ENCODE measurements at places on chromosomes 1 and 21. TPM values are rescaled to one million over a fixed set of nuclear protein-coding genes. Genes with fewer than 3 reads are reported as not detected.

DNA sequence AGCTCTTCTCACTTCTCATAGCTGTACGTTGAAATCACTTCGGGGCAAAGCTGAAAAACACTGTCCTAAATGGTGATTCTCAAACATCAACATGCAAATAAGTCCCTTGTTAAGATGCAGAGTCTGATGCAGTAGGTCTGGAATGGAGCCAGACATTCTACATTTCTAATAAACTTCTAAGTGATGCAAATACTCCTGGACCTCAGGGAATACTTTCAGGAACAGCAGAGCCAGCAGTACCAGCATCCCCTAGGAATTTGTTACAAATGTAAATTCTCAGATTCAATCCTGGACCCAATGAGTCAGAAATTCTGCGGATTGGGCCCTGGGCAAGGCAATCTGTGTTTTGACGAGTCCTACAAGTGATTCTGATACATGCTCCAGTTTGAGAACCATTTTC, 152.3 kb downstream of the PCNX2 start:
- DNase-seq, result no peak

DNA sequence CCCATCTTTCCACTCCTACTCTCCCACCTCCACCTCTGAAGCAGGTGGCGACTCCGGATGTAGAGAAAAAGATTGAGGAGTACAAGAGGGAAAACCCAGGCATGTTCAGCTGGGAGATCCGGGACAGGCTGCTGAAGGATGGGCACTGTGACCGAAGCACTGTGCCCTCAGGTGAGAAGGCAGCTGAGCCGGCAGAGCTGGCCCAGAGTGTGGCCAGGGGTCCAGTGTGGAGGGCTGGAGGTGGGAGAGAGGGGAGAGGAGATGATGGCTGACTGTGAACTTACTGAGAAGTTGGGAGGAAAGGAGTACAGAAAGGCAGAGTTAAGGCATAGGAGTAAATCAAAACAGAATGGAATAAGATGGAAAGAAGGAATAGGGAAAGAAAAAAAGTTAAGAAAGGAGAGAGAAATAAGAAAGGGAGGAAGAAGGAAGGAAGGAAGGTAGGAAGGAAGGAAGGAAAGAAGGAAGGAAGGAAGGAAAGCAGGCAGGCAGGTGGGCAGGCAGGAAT, 4.5 kb downstream of the PAX7 start:
- DNase-seq, result no peak

GRCh38 chr1:218900615-218901014, 273.1 kb upstream of the LYPLAL1 start:
- DNase-seq, result no peak

- DNase-seq, result no peak
Measured at GRCh38 chr1:192538407-192539296, 36.9 kb upstream of the RGS1 start.

GRCh38 chr21:42156690-42157605, 62.0 kb upstream of the ABCG1 start:
- no peak for DNase-seq

DNA sequence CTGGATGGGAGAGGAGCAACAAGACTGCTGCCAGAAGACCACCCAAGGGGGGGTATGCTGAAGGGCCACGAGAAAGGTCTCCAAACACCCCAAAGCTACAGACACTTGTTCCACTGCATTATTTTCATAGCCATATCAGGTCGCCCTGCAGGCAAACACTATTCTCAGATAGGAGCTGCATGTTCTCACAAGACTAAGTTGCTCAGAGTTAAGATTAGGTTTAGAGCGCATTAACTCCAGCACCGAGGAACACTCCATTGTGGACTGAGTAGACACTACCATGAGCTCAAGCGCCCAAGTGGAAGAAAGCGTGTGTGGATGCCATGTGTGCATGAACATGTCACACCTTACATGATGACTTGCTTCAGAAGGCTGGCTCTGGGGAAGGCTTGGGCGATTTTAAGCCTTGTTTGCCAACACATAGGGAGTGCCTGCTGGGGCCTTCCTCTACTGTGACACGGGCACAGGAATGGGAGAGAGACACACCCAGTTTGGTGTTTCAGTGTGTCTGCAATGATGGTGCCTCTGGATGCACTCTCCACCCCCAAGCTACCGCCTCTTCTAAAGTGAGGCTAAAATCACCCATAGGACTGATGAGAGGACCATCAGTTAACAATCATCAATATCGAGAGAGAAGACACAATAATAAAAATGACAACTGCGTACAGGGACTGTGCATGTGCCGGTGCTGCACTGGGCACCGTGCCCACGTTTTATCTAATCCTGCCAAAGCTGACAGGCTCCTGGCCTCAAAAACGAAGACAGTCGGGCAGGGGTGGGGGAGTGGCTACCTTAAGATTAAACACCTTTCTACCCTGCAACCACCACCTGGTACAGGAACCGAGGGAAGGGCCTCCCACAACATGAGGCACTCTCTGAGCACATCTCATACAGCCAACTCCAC, 34.9 kb downstream of the SSBP3 start:
- no peak for DNase-seq

- no peak for DNase-seq
Measured at GRCh38 chr1:15519625-15520024, 4.4 kb downstream of the CASP9 start.

DNA sequence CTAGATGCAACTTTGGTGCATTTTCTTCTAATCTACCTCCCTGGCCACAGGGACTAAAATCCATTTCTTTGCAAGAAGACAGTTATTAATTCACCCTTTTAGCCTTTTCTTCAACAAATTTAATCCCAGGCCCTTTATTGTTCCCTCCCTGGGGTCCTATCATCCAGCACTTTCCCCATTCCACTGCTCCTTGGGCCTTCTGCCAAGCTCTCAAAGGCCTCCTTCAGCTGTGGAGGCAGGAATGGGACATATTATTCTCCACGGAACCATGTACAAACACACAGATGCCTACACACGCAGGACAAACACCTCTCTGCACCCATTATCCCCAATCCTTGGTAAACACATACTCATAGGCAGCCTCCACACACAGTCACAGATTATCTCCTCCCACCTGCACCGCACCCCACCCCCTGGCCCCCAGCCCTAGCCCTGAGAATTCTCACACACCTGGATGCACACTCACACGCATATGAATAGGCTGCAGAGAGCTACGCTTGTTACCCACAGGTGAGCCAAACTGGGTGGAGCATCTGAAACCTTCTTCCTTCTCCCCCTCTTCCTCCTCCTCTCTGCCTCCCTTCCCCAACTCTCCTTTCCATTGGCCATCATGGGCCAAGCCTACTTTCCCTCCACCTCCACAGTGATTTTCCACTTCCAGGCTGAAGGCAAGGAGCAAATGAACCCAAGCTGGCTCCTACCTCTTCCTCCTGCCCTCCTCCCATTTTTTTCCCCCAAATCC, 11.7 kb downstream of the TAGLN2 start:
- DNase-seq, result no peak

- DNase-seq, result peak; percentile 42
Measured at GRCh38 chr1:153532769-153533599, 2.8 kb downstream of the S100A6 start.

DNA sequence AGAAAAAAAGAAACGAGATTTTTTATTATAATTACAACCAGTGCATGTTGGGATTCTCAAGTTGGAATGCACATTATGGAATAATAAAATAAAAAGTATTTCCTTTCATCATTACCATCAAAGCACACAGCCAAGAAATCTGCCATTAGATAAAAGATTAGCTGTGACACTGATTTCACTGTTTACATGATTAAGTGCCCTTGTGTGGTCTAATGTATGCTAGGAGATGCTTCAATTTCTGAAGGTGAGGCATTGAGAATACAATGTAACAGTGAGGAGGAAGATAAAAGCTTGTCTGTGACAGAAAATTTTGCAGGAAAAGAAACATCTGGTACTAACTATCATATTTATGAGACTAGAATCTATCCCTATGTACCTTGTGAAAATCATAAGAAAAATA, 409.7 kb upstream of the PRMT6 start:
- DNase-seq, result no peak

- no peak for DNase-seq
Measured at GRCh38 chr1:25148673-25149300, 83.5 kb downstream of the SYF2 start.

GRCh38 chr1:61284936-61285335, 202.6 kb downstream of the NFIA start:
- no peak for DNase-seq

DNA sequence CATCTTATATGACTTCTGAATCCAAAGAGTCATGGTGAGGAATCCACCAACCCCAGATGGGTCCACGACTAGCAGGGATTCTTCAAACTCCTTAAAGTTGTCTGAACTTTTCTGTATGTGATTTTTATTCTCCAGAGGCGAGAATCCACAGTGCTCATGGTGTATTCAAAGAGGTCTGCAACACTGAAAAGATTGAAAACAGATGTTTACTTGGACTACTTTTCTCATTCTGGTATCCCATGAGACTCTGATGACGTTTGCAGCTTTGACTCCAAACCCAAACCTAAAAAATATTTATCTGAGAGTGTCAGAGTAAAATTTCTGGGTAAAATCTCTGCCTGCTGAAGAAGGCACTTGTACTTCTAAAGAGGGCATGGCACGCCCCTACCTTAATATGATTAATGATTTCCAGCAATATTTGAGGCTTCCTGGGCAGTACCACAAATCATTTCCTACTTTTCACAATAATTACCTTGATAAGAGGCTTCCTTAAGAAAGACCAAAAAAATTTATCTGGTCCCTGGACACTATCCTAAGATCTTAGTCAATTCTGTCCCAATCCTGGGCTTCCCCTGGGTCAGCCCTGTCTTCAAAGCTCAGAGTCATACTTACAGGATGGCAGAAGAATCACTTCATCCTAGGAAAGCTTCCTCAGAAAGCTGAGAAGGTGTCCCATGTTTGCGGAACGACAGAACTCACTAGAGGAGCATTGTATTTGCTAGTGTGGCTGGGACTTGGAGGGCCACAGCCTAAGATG, 76.5 kb upstream of the MAP10 start:
- no peak for DNase-seq

DNA sequence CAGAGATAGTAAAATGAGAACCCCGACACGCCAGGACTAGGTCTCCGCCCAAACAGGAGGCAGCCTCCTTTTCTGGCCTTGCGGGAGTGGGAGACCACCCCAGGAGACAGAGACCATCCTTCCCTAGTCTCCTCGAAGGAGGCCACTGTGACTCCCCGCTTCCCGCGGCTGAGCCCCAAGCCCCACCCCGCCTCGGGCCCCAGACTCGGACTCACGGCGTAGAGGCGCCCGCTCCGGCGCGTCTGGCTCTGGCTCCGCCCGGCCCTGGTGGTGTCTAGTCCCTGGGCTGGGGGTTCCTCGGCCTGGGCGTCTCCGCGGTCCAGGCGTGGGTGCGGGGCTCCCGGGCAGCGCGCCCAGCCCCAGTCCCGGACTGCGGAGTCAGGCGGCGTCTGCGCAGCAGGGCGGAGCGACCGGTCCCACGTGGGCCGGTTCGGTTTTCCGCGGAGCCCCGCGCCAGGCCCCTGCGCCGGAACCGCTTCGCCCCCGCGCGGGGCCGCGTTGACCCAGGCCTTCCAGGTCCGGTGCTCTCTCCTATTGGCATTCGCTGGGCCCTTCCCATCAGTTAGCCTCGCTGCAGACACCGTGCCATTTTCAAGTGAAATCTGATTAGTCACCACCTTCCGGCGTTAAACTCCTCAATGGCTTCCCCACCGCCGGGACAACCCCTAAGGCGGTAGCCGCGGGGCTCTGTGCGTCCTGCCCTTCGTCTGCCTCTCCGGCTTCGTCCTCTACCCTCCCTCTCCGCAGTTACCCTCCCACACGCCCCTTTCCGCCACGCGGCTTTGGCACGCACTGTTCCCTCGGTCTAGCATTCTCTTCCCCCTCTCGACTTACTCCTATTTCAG, at the start of gene C1orf216:
TSS of gene C1orf216 (minus strand) at position 393 of the 845 bp plus-strand sequence. CDS start 2,563 bp downstream, outside the sequence.
- no peak for DNase-seq

DNA sequence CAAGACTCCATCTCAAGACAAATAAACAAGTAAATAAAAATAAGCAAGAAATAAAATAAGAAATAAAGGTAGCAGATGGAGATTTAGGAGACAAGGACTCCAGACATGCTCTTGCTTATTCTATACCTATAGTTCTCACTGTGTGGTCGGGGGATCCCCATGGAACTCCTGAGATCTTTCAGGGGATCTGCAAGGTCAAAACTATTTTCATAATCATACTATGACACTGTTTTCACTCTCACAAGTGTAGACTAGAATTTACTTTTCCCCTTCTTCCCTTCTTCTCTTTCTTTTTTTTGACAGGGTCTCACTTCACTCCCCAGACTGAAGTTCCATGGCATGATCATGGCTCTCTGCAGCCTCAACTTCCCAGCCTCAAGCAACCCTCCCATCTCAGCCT, 29.8 kb upstream of the NLRP3 start:
- DNase-seq, result no peak

DNA sequence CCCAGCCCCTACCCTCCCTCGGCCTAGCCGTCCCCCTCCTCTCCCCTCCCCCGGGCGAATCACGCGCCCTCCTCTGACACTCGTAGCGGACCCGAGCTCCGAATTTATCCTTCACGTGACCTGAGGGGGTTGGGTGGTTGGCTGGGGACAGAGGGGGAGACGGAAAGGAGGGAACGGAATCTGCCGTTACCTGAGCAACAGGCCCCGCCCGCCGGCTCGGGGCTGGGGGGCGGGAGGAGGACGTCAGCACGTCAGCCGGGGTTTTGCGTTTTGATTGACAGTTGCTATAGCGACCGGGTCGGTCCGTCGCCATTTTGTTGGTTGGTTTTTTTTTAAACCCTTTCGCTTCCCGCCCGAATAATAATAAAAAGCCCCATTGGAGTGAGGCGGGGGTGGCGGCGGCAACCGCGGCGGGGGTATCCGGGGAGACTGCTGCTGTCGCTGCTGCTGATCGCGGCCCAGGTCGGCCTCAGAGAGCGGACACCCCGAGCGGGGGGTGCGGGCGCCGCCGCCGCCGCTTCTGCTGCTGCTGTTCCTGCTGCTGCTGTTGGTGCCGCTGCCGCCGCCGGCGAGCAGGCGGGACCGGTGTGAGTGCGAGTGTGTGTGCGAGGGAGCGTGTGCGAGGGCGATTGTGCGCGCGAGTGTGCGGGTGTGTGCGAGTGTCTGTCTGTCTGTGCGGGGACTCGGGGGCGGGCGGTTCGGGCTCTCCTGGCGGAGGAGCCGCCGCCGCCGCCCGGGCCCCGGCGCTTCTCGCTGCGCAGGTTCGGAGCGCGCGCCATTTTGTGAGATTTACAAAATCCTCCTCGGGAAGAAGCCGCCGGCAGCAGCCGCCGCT, at the start of gene DYRK1A:
TSS of gene DYRK1A (plus strand) at position 292 of the 835 bp plus-strand sequence. CDS start 53,602 bp downstream, outside the sequence.
- DNase-seq, result peak; percentile 90

DNA sequence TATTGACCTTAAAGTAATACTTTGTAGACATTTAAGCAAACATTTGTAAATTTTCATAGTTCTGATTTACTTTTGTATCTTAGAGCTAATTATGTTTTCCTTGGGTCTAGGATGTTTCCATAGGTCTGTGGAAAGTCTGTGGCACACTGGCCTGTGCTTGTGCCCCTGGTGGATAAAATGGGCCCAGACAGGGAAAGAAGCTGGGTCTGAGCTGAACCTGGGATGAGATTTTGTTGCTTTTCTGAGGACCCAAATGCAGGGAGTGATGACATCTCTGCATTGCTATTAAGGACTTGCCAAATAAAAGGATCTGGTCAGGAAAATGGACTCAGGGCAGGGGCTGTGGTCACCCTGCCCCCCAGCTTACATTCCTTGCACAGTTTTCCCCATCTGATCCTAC, 41.8 kb downstream of the C1orf21 start:
- no peak for DNase-seq

FCRL5 gene
- not detected for total RNA-seq

LCE6A gene
- not detected for total RNA-seq

CHIA gene
- total RNA-seq, result not detected

TCHH gene
- 0.07 TPM for total RNA-seq

UMODL1 gene
- total RNA-seq, result not detected

GRHL3 gene
- 12.5 TPM for total RNA-seq

NOTCH2 gene
- total RNA-seq, result 136 TPM

SERTAD4 gene
- 10.6 TPM for total RNA-seq

MTARC2 gene
- 8.9 TPM for total RNA-seq

UBL4B gene
- total RNA-seq, result not detected

AVPR1B gene
- total RNA-seq, result not detected

PPFIA4 gene
- total RNA-seq, result 0.13 TPM

TPTE gene
- not detected for total RNA-seq

All from kidney epithelial cell (primary cell).